ENCODE measurements at places on chromosomes 6 and 20.

- DNase-seq: no peak
Observed at GRCh38 chr6:149615805-149616204, 32.7 kb downstream of the KATNA1 start.

- DNase-seq: no peak
Observed at GRCh38 chr6:107716688-107717089, 107.4 kb downstream of the SCML4 start.

GRCh38 chr6:95489185-95489863 lies 88.0 kb upstream of the MANEA start:
- DNase-seq: no peak

GRCh38 chr6:111276736-111277135 lies 189.4 kb downstream of the SLC16A10 start:
- DNase-seq: no peak

DNA sequence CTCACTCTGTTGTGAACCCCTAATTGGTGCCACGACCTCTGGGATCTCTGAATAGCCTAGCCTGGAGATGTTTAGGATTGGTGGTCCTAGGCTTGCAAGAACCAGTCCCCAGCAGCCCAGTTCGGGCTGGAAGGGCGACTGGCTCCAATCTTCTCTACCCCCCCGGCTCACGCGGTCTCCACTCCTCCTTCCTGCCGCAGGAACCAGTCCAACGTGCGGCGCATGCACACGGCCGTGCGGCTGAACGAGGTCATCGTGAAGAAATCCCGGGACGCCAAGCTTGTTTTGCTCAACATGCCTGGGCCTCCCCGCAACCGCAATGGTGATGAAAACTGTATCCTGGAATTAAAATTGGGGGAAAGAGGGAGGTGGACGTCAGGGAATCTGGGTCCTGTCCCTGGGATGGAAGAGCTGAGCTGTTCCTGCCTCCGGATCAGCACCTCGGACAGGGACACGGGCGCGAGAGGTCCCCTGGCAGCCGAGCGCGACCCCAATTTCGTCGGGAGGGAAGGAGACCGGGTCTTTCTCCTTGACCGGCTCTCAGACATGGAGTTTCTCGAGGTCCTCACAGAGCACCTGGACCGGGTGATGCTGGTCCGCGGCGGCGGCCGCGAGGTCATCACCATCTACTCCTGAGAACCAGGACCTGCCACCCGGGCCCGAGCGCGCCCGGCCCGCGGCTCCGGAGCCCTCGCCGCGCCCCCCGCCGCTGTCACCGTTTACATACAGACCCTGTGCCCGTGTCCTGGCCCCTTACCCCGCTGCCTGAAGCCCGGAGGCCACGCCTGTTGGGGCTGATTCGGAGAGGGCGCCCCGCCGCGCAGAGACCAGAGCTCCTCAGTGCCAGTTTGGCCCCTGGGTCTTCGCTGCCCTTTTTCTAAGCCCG lies 28.2 kb downstream of the SLC12A5 start:
- peak; percentile 54 for DNase-seq

GRCh38 chr6:97123112-97123511 lies 159.9 kb downstream of the MMS22L start:
- DNase-seq: no peak

- no peak for DNase-seq
Observed at GRCh38 chr6:30533460-30534294, 22.6 kb downstream of the GNL1 start.

DNA sequence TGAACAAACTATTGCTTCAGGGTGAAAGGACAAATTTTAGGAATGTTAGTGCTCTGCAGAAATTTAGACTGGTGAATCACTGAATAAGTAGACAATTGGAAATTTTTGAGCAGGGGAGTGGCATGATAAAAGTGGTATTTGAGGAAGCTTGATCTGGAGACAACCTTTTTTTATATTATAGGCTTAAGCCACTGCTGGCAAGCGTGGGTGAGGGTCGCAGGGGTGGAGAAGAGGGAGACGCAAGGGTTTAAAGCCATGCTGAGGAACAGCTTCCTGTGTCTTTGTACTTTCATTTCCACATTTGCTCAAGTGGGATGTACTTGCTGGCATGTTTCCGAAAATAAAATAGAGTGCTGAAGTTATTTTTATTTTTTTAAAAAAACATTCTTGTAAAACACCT lies 23.7 kb downstream of the NCOA7 start:
- DNase-seq: no peak

- no peak for DNase-seq
Observed at GRCh38 chr20:63839620-63840019, 8.6 kb upstream of the ZBTB46 start.

DNA sequence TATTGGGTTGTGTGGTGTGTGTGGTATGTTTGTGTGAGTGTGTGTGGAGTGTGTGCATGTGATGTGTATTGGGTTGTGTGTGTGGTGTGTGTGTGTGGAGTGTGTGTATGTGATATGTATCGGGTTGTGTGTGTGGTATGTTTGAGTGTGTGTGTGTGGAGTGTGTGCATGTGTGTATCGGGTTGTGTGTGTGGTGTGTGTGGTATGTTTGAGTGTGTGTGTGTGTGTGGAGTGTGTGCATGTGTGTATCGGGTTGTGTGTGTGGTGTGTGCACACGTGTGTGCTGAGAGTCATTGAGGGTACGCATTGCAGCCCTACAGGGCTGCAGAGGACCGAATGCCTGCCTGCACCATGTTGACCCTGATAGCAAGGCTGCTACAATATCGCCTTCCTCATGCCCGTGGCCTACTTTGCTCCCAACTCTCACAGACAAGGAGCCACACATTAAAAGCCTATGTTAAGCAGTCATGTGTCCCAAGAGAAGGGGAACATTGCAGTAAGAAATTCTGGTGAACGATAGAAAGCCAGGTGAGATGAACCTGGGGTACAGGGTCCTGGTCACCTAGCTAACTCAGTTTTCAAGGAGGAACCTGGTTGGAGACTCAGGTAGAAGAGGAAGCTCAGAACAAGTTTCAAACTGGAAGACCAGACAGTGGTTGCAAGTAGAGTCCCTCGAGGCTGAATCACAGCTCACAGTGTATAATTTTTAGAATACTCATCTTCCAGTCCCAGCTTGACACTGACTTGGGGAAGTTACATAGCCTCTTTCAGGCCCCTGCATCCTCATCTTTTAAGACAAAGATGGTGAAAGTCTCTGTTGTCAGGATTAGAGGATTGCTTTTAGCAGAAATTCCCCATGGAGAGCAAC lies 45.7 kb upstream of the TMEM170B start:
- DNase-seq: no peak

- DNase-seq: no peak
Observed at GRCh38 chr6:109738667-109739066, 47.6 kb downstream of the FIG4 start.

GRCh38 chr6:119052292-119052889 lies 26.1 kb downstream of the FAM184A start:
- DNase-seq: no peak

DNA sequence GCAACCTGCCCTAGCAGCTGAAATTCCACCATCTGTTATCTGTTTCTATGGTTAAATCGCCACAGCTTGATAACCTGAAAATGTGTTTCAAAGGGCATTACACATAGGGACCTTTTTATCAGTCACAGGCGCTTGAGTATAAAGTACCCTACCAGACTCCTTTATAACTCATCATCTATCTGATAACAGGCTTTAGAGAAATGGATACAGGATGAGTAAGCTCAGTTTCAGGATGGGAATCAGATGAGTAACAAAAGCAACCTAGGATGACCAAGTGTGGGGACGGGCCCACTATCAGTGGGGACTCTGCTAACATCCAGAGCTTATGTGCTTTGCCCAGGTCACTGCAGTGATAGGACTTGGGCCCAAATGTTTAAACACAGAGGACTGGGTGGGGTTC lies 75.6 kb downstream of the PRND start:
- no peak for DNase-seq

GRCh38 chr6:105372142-105372848 lies 30.6 kb downstream of the PREP start:
- DNase-seq: no peak

GRCh38 chr6:169886631-169887227 lies 135.3 kb downstream of the ERMARD start:
- DNase-seq: no peak

DNA sequence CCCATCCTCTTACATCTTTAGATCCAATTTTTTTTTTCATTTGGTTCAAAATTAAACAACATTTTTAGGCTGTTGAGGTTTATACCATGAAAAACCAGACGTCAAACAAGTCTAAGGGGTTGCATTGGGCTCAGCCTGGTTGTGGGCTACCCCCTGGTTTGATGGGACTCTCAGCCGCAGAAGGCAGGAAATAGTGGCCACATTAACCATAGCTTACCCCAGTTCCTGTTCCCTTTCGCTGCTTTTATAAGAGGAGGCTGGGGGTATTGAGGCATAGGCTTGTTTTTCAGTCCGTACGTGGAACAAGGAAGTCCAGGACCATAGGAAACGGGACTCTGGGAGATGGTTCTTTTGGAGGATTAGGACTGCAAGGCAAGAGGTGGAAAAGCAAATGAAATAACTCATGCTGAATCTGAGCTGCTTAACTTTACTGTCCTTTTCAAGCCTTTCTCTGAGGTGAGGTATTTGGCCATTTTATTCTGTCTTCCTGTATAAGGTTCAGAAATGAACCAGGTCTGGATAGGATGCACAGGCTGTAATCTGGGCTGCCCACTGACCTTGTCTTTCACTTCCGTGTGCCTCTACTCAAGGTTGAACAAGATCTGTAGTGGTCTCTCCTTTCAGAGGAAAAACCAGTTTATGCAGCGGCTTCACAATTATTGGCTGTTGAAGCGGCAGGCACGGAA lies 7.7 kb downstream of the BRPF3 start:
- no peak for DNase-seq

GRCh38 chr6:100344761-100345160 lies 120.0 kb downstream of the SIM1 start:
- DNase-seq: no peak

DNA sequence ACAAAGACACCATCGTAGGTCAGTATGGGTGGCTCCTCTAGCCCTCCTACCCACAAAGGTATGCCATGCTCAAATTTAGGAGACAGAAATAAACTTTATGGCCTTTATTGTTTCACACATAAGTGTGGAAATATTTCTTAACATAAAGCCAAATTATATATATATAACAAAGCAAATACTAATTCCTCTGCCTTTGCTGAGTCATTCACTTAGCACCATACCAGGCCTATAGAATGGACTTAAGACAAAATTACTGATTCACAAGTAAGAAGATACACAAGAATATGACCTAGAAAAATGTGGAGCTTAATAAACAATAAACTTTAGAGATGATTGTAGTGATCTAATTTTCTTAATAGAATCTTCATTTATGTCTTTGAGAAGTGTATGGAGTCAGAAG lies 5.2 kb downstream of the FRK start:
- no peak for DNase-seq

DNA sequence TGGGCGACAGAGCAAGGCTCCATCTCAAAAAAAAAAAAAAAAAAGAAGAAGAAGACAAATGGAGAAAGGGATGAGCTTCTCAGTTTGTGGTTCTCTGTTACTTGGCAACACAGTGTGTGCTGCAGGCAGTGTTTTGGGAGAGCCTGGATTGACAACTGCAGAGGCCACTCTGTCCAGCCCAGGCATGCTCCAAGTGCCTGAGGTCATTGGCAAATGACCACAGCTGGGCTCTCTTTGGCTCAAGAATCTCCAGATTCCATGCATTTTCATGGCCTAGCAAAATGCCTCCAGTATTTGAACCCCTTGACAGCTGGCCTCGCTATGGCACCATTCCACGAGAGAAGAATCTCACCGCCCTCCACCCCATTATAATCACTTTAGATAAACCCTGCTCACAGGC lies 126.2 kb downstream of the ANKRD60 start:
- DNase-seq: no peak

GRCh38 chr6:87950614-87951013 lies 97.0 kb upstream of the SPACA1 start:
- no peak for DNase-seq

- no peak for DNase-seq
Observed at GRCh38 chr20:61146023-61146422, 106.0 kb upstream of the CDH4 start.

DNA sequence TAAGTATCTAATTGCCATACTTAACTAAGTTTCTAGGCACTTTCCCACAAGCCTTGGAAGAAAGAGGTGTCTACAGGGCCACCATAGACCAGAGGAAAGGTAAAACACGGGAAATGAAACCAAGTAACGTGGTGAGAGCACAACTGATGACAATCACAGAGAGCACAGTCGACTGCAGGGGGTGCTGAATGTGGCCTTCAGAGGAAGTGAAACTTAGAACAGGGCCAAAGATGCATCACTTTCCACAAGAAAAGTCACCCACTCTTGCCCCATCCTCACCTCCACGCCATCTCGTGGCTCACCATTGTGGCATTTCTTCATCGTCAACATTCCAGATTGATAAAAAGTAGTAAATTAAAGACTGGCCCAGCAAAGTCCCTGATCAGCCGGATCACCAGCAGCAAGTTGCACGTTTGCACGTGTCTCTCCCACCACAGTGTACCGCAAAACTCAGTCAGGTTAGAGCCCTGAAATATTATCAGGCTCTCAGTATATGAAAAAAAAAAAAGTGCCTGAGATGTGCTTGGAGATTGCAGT lies 31.4 kb downstream of the HIVEP2 start:
- DNase-seq: no peak

DNA sequence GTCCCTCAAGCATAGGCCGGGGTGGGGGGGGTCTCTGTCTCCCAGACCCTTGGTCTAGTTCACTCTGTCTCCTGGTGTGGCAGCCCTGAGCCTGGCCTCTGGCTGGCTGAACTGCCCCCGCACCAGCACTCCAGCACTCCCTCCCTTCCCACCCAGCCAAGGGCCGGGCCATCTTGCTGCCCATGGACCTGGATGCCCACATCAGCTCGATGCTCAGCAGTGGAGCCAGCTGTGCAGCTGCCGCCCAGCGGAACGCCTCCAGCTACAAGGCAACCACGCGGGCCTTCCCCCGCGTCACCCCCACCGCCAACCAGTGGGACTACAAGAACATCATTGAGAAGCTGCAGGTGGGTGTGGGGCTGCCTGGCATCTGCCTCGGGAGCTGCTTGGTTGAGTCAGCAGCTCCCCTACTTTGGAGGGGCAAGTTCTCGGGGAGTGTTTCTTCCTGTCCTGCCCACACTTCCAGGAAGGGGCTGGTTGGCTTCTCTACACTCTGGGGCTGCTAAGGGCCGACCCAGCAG lies 28.4 kb downstream of the UQCC2 start:
- no peak for DNase-seq

DNA sequence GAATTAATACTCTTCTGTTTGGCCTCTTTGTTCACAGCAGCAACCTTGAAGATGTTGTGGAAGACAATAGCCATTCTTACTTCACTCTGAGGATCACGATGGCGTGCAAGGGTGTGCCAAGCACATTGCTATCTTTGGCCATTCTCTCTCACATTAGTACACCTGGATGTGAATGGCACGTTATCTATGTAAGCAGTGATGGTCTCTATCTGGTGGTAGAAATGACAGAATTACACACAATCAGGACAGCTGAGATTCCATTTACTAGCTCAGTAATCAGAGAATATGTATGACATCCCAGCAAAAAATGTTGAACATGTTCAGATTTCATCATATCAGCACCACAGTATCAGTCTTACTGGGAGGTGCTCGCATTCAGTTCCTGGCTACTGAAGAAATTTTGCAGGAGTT lies 116.2 kb downstream of the LCA5 start:
- no peak for DNase-seq

All from renal cortex interstitium (tissue), 15 donors.